M059J (cell line): ENCODE measurements at places on chromosomes 1 and 21. TPM values are rescaled to one million over a fixed set of nuclear protein-coding genes. Genes with fewer than 3 reads are reported as not detected.

CELSR2 gene
- total RNA-seq = 3.7 and 6.9 TPM in 2 replicates

TEKT2 gene
- 0.25 TPM in 1 of 2 replicates, not detected in the other for total RNA-seq

RUNX3 gene
- 0.17 and 0.37 TPM in 2 replicates for total RNA-seq

PDZK1IP1 gene
- 0.49 and 0.81 TPM in 2 replicates for total RNA-seq

LRRC53 gene
- total RNA-seq = not detected in 2 replicates

VWA5B1 gene
- not detected in 2 replicates for total RNA-seq

EEIG2 gene
- 12.6 and 15.4 TPM in 2 replicates for total RNA-seq

SLAMF6 gene
- not detected in 2 replicates for total RNA-seq

PIK3R3 gene
- 13.1 and 20.6 TPM in 2 replicates for total RNA-seq

TRAF3IP3 gene
- not detected in 2 replicates for total RNA-seq

LCE1D gene
- not detected in 2 replicates for total RNA-seq

GPATCH4 gene
- total RNA-seq = 16.9 and 20.7 TPM in 2 replicates

KRTAP20-2 gene
- not detected in 2 replicates for total RNA-seq

SLC2A5 gene
- 4.2 and 7.1 TPM in 2 replicates for total RNA-seq

DNA sequence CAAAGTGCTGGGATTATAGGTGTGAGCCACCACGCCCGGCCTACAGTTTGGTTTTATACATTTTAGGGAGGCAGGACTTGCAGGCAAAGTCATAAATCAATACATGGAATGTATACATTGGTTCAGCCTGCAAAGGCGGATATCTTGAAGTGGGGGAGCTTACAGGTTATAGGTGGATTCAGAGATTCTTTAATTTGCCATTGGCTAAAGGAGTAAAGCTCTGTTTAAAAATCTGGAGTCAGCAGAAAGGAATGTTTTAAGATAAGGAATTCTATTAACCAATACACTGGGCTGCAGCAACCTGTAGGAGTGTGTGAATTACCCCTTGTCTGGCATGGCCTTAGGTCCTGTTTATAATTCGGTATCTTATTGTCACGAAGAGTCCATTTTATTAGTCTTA lies 57.6 kb downstream of the OPTC start:
- DNase-seq = peak; percentile 83

DNA sequence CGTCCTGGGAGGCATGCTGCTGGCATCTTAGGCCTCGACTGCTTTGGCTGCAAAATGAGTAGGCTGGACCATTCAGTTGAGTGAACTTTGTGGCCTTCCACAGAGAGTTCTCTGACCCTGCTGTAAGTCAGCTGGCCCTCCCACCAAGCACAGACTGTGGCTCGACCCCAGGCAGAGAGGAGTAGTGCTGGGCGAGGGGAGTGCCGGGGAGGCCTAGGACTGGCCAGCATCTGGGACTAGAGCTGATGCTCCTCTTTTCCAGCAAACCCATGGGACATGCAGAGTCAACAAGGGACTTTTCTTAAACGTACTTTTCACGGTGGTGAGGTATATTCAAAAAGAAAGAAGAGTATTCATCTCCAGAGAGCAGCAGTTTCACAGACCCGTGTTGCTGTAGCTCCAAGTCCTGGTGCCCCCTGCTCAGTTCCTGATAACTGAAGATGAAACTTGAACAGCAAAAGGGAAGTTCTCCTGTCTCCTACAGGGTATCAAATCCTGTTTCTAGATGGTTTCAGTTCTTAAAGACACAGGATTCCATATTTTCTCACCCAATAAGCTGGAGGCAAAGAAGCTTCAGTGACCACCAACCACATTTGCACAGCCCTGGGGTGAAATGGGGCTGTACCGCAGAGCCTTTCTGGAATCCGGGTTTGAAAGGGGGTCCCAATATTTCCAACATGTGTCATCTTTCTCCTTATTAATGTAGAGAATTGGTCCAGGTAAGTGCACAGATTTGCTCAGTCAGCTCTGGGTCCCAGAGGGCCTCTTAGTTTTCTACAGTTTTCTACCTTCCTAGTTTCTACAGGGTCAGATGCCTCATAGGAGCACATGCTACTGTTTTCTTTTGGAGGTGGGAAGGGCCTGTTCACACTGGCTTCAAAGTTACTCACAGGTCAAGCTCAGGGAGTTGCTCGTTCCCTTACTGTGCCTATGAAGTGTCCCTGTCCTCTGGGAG lies 20.9 kb downstream of the BATF3 start:
- DNase-seq = no peak

GRCh38 chr1:9760824-9761223 lies 62.9 kb downstream of the CLSTN1 start:
- no peak for DNase-seq

- DNase-seq = peak; percentile 66
These were observed 52.7 kb downstream of the TRIM33 start for GRCh38 chr1:114458237-114458777.

DNA sequence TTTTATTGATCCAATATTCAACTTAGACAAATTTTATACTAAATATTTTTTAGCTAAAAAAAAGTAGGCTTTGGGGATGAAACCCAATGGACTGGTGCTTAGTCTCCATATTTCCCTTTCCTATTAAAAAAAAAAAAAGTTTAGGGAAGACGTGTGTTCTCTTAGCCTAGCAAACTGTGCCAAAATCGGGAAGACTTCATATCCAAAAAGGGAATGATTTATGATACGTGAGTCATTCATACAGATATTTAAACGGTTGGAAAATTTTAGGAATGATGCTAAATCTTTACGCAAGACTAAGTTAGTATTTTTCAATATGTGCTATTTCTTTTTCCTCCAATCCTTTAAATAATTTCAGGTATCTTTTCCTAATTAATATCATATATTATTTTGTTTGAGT lies 50.7 kb downstream of the SPATA17 start:
- DNase-seq = no peak

- no peak for DNase-seq
These were observed 248.8 kb upstream of the PBX1 start for GRCh38 chr1:164310166-164310565.

- no peak for DNase-seq
These were observed 12.7 kb downstream of the POU2F1 start for GRCh38 chr1:167233373-167233772.

GRCh38 chr1:51421964-51422363 lies 91.6 kb upstream of the TTC39A start:
- peak; percentile 42 for DNase-seq

DNA sequence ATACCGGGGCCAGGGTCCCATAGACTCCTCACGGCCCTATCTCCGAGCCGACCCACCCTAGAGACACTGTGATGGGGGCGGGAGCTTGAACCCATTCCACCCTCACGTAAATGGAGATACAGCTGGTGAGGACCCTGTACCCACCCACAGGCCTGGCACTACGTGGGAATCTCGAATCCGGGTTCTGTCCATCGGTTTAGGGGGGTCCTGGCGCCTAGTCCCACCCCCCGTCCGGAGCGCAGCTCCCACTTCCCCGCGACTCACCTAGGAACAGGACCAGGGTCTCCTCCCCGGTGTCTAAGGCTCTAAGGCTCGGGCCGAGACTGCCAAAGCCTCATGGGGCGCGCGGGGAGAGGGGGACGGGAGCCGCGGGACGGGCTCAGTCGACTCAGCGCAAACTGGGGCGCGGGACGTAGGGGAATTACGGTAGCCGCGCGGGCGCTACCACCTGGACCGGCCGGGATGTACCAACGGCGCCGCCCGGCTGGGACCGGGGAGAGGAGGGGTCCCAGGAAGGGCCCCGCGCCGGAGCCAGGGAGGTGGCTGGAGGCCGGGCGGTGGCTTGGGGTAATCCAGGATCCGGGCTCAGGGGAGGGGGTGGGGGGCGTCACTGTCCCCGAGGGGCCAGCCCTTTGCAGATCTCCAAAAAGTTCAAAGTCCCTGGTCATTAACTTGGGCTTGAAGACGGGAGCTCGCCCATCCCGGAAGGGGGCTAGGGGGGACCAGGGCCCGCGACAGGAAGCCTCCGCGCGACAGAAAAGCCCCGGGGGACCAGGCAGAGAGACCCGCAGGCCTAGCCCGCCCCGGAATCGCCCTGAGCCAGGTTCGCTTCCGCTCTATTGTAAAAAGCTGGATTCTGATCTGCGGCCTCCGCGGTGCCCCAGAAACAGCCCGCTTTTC lies 1.0 kb downstream of the PLEKHG5 start:
- peak; percentile 81 for DNase-seq

DNA sequence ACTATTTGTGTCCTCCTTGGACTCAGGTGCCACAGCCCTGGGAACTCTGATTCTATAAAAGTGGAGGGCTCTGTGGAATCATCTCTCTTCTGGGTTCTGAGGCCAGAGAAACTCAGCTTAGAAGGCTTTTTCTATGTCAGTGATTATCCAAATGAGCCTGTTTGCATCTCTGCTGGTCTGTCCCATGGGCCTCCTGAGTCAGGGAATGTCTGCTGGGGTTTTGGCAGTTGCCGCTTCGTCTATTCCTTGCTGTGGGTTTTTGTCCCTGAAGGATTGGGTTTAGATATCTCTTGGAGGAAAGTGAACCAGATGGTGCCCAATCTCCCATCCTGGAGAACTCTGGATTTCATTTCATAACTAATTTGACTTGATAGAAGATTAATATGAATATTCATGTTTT lies 297.6 kb downstream of the HHAT start:
- DNase-seq = no peak

- DNase-seq = no peak
These were observed 310.6 kb downstream of the SEC16B start for GRCh38 chr1:177659281-177659680.

DNA sequence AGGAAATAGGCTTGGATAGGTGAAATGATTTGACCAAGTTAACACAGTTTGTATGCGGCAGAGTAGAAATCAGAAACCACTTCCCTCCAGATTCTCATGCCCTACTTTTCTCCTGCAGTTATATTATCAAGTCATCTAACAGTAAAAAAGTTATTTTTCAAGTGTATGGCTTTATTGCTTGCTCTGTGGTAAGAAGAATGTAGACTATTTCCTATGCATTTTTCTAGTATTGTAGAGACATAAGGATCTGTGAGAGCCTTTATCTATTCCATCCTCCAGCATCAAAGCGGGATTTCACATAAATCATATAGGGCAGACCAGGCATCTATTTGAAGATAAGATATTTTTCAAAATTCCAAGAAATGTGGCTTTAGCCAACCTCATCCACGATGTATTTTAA lies 208.5 kb downstream of the TTLL7 start:
- no peak for DNase-seq

DNA sequence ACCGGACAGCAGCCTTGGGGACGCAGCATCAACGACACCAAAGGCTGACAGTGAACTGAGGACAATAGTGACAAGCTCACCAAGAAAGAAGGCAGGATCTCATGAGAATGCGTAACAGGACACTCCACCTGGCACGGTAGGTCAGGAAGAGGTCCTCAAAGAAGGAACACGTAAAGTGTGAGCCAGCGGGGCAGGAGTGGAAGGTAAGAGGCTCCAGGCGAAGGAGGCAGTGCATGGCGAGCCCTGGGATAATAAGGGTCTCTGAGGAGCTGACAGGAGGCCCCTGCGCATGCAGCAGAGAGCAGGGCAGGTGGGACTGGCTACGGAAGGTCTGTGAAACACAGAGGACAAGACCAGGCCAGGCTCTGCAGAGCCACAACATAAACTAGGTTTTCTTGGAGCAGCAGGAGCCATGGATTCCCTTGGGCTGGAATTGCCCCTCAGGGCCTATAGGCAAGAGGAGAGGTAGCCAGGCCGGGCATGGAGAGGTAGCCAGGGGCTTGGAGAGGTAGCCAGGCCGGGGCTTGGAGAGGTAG lies 8.2 kb downstream of the LSS start:
- DNase-seq = no peak

DNA sequence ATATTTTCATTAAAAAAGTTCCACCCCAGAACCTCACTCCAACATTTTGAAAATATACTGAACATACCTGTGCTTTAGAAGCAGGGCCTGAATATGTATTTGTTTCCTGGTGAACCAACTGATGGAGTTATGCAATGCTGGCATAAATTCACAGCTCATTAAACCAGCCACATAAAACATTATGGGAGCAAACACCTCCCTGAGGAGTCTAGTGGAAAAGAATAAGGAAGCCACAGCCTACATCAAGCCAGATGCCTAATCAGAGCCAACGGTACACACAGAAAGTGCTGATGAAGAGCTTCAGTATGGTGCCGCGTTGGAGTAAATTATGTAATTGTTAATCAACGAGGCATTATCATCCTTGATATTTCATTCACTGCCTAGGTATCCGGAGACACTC lies 199.5 kb downstream of the AJAP1 start:
- no peak for DNase-seq

DNA sequence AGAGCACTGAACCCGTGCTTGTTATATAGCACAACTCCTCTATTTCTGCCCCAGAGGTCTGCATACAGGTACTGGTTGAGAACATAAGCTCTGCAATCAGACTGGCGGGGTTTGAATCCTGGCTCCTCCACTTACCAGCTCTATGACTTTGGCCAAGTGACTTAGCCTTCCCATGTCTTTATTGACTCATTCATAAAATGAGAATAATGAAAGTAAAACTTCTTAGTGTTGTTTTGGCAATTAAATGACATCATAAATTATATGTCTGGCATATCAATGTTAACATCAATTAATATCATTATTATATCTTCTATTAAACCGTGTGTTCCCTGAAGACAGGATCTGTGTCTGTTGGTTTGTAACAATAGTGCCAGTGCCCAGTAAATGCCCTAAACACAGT lies 4.3 kb downstream of the INKA2 start:
- DNase-seq = no peak

GRCh38 chr1:91569411-91570119 lies 68.9 kb downstream of the CDC7 start:
- peak; percentile 90 for DNase-seq

DNA sequence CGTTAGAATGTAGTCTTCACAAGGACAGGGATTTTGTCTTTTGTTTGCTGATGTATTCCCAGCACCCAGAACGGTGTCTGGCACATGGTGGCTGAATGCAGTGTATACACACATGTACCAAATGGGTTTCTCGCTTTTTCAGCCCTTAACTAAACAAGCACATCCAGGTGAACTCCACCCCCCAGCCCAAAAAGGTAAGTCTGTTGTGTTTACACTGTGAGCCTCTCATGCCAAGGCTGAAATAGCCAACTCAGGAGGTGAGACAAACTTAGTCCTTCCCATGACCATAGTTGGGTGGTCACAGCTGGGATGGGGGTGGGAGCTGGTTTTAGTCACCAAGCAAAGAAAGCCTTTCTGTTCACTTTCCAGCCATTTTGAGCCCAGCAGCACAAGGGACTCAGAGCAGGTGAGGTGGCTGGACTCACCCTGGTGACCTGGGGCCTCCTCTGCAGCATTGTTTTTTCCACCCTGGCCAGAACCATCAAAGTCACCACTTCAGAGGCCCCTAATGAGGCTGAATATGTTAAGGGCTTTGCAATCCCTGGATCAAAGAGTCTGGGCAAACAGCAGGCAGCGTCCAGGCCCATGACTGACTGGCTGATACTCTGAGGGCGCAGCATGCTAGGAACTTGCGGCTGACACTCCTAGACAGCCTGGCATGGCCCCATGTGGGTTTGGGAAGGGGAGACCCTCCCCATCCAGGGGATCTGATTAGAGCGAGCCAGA lies 8.7 kb downstream of the TENT5B start:
- no peak for DNase-seq

GRCh38 chr1:2018217-2019171 lies 651 bp upstream of the GABRD start:
- DNase-seq = no peak

- DNase-seq = no peak
These were observed 277.1 kb downstream of the AKT3 start for GRCh38 chr1:243572940-243573339.
